ENCODE measurements at places on chromosomes 6 and 20.

- DNase-seq, result no peak
Measured at GRCh38 chr6:138682704-138683527, 90.7 kb upstream of the CCDC28A start.

- DNase-seq, result no peak
Measured at GRCh38 chr6:133891149-133891926, 2.4 kb downstream of the TCF21 start.

- DNase-seq, result peak; percentile 16
Measured at GRCh38 chr6:37171201-37171969, 1.4 kb downstream of the PIM1 start.

DNA sequence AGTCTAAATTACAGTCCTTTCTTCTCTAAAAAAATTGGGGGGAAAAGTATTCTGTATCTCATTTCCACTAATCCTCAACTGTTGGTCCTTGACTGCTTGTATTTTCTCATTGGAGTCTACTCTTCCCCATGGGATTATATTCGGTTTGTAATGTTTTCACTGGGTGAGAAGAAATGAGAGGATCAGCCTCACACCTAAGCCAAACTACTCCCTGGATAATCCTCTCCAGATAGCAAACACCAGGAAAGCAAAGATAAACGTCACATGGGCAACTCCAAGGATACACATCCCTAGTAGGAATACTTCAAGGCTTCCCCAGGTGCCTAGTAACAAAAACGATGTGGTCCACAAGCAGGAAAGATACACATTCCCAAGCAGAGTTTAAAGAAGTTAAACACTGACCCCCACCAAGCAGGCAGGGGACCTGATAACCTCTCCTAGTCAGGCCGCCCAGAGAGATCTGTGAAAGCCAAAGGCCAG, 53.9 kb upstream of the SOX4 start:
- no peak for DNase-seq

- DNase-seq, result no peak
Measured at GRCh38 chr20:43124241-43124640, 65.5 kb downstream of the PTPRT start.
